ENCODE measurements at places on chromosomes 12 and 14.

- no peak for DNase-seq
Measured at GRCh38 chr12:92395322-92395721, 249.7 kb upstream of the BTG1 start.

DNA sequence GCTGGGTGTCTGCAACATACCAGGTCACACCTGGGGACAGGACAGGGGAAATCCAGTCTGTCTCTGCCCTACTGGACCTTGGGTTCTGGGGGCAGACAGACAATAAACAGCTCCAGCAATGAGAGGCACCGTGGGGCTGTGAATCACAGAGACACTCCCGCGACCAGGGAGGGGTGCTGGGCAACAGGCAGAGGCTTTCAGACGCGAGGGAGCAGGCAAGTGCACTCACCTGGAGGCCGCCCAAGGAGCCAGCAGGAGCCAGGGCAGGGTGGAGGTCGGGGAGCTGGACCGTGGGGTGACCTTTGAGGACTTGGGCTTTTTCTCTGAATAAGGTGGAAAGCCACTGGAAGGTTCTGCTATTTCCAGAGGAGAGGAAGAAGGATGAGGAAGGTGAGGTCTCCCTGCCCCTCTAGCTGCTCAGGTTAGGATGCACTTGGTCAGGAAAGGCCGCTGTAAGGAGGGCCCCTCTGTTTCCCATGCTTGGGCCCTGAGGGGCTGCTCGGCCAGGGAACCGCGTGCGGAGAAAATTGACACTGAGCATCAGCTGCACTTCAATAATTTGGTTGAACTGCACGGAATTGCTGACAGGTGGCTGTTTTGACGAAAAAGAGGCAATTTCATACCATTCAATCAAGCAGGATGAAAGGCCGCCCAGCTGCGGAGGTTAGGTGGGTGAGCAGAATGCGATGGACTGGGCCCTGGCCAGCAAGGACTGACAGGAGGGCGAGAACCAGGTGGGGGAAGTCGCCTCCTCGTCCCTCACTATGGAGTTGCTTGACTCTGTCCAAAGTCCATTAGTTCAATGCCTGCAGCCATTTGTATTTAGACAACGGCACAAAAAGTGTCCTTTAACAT is 42.2 kb downstream of the JAG2 start:
- no peak for DNase-seq

GRCh38 chr12:132185705-132186104 is 41.4 kb downstream of the NOC4L start:
- DNase-seq = no peak

DNA sequence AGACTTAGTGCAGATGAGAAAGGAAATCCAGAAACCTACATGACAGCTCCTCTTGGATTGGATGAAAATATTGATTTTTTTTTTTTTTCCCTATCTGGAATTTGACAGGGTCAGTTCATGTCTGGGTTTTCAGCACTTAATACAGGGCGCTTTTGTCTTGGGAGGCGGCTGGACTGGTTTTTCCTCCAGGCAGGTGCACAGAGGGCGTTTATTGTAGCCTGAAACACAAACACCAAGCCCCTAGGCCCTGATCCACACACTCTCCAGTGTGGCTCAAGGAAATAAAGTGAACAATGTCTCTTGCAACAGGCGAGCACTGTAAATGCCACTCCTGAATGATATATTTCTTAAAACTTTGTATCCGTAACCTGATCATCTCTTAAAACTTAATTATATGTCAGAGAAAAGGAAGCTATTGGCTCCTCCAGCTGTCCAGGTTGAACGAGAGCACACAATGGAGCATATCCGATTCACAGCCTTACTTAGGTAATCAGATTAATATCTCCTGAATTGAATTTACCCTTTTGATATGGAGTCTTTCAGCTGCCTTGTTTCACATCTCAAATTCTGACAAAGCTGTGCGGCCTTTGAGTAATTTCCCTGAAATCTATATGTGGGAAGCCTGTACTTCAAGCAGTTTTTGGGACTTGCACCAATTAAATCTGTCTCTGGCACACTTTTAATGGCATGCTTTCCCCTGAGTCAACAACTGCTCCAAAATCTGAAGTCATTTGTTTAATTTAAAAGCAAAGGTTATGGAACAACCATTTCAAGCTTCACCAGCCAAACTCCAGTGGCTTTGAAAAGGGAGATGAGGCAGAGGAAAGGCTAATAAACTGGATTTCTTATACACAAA is 485.7 kb downstream of the ZFP36L1 start:
- DNase-seq = peak; percentile 21

DNA sequence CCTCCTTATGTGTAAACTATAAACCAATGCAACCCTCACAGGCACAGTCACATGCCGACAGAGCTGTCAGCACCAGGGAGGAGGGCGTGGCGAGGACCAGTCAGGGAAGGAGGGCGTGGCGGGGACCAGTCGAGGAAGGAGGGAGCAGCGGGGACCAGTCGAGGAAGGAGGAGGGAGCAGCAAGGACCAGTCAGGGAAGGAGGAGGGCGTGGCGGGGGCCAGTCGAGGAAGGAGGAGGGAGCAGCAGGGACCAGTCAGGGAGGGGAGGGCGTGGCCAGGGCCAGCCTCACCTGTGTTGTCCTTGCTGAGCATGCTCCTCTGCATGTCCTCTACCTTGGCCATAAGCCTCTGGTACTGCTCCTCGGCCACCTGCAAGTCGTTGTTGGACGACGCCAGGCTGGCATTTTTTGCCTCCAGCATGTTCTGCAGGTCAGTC is 24.2 kb downstream of the GOLGA3 start:
- DNase-seq = peak; percentile 87

GRCh38 chr14:62988967-62989366 is 56.3 kb downstream of the KCNH5 start:
- peak; percentile 3 for DNase-seq

GRCh38 chr12:84658877-84659276 is 253.7 kb downstream of the SLC6A15 start:
- no peak for DNase-seq

DNA sequence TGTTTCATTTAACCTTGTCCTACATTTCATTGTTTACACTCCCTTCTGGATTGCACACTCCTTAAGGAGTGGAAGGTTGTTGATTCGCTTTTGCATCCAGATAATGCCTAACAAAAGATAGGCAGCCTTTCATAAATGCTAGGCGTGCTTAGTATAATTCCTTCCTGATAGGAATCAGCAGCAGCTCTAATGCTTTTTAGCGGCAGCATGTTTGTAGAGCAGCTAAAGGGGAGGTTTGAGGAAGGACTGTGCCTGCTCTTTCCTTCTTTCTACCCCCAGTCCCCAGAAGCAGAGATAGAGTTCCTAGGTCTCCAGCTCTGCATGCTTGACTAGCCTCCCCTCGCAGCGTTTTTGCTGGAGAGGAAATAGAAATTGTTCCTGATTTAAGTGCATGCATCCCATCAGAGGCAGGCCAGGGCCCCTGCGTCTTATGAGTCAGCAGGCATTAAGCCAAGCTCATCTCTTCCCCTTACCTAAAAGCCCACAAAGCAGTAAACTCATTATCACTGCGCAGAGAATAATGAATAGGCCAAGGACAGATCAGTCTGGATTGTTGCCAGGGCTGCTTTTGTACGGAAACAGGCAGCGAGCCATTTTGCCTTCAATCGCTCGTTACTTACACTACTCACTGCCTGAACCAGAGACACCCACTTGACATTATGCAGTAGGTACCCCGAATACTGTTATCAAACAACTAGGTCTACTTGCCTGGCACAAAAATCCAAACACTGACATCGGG is 14.0 kb upstream of the TBPL2 start:
- DNase-seq = peak; percentile 83
